ENCODE measurements at places on chromosomes 1 and 21.

DNA sequence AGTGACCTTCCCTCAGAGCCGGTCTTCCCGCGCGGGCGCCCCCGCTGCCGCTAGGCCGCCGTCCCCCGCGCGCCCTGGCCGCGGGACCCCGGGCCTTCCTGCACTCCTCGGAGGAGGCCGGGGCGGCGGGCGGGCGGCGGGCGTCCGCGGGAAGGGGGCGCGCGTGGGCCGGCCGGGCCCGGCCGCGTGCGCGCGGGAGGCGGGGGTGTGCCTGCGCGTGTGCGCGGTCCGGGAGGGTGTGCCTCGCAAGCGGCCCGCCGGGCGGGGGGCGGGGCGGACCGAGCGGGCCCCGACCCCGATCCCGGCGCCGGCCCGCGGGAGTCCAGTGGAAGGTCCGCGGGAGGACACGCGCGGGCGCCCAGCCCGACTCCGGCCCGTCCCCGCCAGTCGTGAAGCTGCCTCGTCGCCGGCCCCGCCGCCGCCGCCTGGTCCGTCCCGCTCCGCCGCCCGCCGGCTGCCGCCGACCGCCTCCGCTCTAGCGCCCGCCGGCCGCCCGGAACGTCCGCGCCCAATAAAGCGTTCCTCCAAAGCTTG is 438 bp downstream of the MRPS6 start:
- peak; percentile 63 for DNase-seq

GRCh38 chr1:20885121-20885520 is 98.0 kb upstream of the HP1BP3 start:
- DNase-seq, result no peak

DNA sequence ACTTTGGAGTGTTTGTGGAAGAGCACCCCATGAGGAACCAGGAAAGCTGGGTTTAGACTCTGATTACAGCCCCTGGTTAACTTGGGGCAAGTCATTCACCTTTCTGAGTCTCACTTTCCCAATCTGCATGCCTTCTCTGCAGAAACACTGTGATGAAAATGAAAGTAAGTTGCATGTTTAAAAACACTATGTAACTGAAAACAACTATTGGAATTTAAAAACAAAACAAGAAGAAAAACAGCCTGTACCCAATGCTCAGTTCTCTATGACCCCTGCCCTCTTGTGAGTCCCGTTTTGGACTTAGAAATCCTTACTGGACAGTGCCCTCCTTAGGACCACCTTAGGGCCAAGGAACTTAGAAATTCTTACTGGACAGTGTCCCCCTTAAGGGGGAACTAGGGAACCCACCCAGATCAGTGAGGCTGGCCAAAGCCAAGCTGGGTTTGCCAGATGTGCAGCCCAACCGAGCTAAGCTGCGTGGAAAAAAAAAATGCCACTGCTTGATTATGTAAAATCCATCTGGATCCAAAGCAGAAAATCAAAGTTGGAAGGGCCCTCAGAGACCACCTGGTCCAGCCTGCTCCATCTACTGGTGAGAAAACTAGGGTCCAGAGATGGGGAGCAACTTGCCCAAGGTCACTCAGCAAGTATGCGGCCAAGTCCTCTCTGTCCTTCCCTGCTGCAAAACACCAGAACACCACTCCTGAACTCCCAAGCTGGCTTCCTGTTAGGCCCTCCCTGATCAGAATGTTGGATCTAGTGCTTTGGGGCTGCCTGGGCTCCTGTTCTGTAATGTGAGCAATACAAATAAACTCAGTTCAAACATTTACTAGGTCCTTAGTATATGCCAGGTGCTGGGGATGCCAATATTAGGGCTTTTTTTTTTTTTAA is 77.7 kb downstream of the MRPL37 start:
- no peak for DNase-seq

DNA sequence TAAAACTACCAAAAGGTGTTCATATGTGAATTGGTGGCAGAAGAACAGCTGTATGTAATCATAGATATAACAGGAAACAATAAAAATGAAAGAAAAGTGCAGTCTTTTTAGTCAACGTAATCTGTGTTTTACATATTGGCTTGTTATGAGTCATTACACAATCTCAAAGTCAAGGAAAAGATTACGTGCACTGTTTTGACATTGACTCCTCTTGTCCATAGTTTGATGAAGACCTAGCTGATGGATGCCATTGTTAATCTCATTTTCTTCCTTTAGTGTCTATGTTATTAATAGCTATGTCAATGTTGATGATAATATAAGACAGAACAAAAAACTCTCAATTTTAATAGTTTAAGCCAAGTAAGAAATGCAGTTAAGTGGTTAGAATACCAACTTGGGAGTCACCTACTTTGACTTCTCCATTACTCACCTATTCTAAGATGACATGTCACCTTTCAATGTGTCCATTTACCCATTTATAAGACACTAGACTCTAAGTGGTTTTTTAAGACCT is 84.5 kb upstream of the SAMSN1 start:
- DNase-seq, result peak; percentile 24

DNA sequence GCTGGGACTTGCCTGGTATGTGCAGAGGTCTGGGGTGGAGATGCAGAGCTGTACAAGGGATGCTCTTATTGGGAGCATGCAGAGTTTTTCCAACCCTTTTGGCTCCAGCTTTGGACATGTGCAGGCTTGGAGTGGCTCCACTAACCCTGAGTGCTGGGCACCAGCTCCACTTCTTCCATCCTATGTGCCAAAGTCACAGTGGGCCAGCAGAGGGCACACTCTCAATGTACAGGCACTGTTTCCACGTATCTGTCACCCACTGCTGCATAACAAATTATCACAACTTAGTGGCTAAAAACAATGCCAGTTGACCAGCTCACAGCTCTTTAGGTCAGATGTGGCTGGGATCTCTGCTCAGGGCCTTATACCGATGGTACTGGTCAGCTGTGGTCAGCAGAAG is 631.8 kb downstream of the AJAP1 start:
- DNase-seq, result no peak

- no peak for DNase-seq
Measured at GRCh38 chr1:3992103-3992556, 92.1 kb upstream of the C1orf174 start.

- DNase-seq, result no peak
Measured at GRCh38 chr1:197915260-197915861, 1.8 kb upstream of the LHX9 start.

GRCh38 chr1:185566995-185567394 is 167.2 kb upstream of the HMCN1 start:
- peak; percentile 94 for DNase-seq

DNA sequence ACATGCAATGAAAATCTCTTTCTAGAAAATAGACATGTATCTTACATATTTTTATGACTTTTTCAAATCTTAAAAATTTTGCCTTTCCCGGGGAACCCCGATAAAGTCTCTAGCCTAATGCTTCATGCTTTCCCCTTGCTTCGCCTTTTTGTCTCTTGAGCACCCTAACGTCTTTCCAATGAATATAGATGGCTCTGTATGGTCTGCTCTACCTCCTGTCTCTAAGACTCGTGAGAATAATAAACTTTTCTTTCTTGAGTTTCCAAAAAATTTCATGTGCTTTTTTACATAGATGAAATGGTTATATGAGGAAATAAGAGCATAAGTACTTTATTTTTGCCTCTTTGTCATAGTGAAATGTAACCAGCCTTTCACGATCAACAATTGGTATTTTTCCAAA is 202.6 kb downstream of the PDE4B start:
- DNase-seq, result no peak

GRCh38 chr1:204600203-204600602 is 84.0 kb downstream of the MDM4 start:
- no peak for DNase-seq

- DNase-seq, result no peak
Measured at GRCh38 chr1:87108814-87109411, 194.5 kb downstream of the HS2ST1 start.

GRCh38 chr21:15026370-15026769 is 38.4 kb downstream of the NRIP1 start:
- no peak for DNase-seq

- no peak for DNase-seq
Measured at GRCh38 chr1:68158837-68159236, 73.5 kb downstream of the WLS start.
